AG09309 (cell line): ENCODE measurements at places on chromosomes 16 and 17.
A peak's percentile ranks its signal among the peaks of the same experiment; 100 is the strongest.

DNA sequence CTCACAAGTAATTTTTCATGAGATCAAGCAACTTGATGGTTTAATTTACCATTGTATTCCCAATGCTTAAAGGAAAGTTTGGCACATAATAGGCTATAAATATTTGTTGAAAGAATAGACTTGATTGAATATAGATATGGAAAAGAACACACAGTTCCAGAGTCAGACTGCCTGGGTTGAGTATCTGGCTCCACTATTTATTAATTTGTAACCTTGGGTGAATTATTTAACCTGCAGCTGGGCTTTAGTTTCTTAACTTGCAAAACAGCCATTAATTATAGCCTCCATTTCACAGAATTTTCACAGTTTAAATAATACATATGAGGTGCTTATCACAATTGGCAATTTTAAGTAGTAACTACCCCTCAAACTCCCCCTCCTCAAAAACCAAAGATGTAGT, 73.6 kb downstream of the NCOR1 start:
- DNase-seq = no peak

DNA sequence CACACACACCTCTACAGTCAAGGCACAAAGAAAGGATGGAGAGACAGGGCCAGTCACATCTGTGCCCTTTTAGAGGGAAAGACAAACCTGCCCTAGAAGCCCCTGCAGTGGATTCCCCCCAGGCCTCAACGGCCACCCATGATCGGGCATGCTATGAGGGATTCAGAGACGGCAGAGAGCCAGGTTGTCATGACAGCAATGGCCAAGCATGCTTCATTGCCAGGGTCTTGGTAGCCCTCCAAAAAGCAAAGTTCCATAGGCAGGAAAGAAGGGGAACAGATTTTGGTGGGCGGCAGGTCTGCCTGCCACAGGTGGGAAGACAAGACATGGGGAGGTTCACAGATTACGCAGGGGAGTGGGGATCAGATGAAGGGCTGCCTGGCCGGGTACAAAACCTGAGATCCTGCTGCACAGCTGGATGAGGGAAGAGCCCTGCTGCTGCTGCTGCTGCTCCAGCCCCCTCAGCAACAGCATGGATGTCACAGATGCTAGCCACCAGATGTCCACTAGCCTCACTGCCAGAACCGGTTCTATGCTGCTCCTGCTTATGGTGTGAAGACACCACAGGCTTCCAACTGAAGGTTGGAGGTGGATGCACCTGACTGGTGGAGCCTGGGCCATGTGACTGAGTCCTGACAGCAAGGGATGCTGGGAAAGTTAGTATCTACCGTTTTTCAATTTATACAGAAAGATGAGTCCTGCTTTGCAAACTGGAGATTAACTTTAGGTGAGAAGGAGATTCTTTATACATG, 17.8 kb downstream of the ACTG1 start:
- no peak for DNase-seq

DNA sequence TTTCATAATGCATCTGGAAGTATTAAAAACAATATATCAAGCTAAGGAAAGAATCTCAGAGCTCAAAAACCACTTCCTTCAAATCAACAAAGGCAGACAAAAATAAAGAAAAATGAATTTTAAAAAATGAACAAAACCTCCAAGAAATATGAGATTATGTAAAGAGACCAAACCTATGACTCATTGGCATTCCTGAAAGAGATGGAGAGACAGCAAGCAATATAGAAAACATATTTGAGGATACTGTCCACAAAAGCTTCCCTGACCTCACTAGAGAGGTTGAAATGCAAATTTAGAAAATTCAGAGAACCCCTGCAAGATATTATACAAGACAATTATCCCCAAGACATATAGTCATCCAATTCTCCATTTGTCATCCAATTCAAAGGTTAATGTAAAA, 311.3 kb upstream of the SOX9 start:
- DNase-seq = no peak

- no peak for DNase-seq
Observed at GRCh38 chr16:165539-166374, at the start of gene HBM. Gene HBM (plus strand): TSS chr16:165978. CDS start chr16:165998, 20 bp downstream.

GRCh38 chr16:3950343-3951193, 70.1 kb upstream of the CREBBP start:
- peak; percentile 91 for DNase-seq

- no peak for DNase-seq
Observed at GRCh38 chr16:1144476-1145382, 8.2 kb upstream of the CACNA1H start.

- DNase-seq = no peak
Observed at GRCh38 chr17:2837147-2837561, 40.9 kb downstream of the RAP1GAP2 start.

- no peak for DNase-seq
Observed at GRCh38 chr16:72287649-72288048, 115.7 kb upstream of the PMFBP1 start.

- no peak for DNase-seq
Observed at GRCh38 chr17:48546137-48546923, 1.4 kb upstream of the HOXB2 start.

DNA sequence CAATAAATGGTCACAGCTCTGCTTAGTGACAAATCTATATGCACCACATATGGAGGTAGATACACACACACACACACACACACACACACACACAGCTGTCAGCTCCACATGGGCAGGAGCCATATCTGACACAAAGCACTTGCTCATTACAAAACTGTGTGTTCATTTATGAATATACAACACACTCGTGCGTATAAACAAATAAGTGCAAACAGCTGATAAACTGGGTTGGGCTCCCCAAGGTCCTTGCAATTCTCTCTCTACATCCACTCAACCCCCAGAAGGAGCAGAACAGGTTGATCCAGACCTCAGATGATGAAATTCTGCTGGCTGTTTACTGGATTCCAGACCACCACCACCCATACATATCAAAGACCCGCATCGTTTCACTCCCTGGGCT, 140.7 kb downstream of the XYLT1 start:
- DNase-seq = no peak

DNA sequence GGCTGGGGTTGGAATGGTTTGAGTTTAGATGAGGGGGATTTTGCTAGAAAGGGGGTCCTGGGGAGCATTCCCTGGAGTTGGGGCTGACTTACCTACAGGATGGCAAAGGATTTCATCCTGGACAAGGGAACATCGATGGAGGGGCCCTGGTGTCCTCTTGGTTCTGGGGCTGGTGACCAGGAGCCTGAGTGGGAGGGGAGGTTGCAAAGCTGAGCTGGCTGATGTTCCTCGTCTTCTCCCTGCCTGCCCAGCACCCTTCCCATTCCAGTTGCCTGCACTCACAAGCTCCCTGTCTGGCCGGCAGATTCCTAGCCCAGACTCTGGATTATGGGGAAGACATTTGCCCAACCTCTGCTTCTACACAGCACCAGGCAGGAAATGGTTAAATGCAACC, 37.2 kb downstream of the ITGAE start:
- no peak for DNase-seq

GRCh38 chr16:80564394-80564793, 23.6 kb downstream of the DYNLRB2 start:
- no peak for DNase-seq

DNA sequence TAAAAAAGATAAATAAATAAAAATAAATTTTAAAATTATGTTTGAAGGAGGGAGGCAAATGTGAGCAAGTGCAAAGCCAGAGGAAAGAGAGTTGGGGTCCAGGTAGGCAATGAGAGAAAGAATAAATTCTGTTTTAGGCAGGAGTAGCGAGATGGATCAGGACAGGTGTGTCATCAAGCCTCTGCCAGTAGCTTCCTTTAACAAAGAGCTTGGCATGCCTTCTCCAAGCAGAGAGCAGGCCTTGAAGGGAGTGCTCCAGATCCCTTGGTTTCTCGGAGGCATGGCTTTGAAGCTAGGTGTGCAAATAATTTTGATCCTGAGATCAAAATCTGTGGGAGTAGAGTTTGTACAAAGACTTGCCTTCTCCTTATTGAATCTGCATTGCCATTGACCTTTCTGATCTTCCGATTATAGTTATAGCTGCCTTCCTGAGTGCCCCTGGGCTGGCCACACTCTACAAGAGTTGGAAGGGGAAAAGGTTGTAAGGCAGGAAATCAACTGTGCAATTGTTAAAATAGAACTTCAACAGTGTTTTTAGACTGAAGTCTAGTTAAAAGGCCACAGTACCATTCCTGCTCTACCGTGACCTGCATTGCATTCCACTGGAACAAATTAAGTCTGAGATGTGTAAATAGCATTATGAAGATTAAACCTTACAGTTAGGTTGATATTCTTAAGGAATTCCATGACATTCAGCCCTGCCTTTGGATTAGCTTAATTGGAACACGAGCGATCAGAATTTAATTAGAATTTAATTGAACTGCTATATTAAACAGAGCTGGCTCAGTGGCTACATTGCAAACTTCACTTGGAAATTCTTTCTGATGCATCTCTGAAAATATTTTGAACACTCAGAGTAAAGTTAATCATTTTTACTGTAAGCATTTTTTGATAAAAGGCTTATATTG, 33.7 kb downstream of the IQCK start:
- no peak for DNase-seq

GRCh38 chr16:27239026-27239425, 29.5 kb downstream of the NSMCE1 start:
- no peak for DNase-seq

- no peak for DNase-seq
Observed at GRCh38 chr16:56281249-56281805, 90.0 kb downstream of the GNAO1 start.

- no peak for DNase-seq
Observed at GRCh38 chr17:13096291-13096690, 78.5 kb upstream of the ELAC2 start.
